ENCODE measurements at places on chromosomes 12 and 14. TPM values are rescaled to one million over a fixed set of nuclear protein-coding genes. Genes with fewer than 3 reads are reported as not detected.

Gene FGF23
- not detected for total RNA-seq

Gene RNU4-1
- not detected for total RNA-seq

Gene SLC4A8
- 5.4 TPM for total RNA-seq

Gene NR4A1
- 5.9 TPM for total RNA-seq

Gene STXBP6
- 1.7 TPM for total RNA-seq

Gene KCNH5
- 0.07 TPM for total RNA-seq

Gene TMEM179
- not detected for total RNA-seq

Gene BDKRB2
- total RNA-seq: 0.73 TPM

Gene MON2
- total RNA-seq: 54.2 TPM

Gene TAS2R30
- 7.5 TPM for total RNA-seq

Gene RAD9B
- 0.46 TPM for total RNA-seq

Gene RAD52
- 17.0 TPM for total RNA-seq
